ENCODE measurements at places on chromosomes 5 and 9.

GRCh38 chr5:121285801-121286521, 565.7 kb upstream of the FTMT start:
- DNase-seq: no peak

GRCh38 chr9:94908011-94908563, 181.6 kb downstream of the AOPEP start:
- DNase-seq: no peak

GRCh38 chr9:27413511-27414219, 110.4 kb upstream of the IFNK start:
- DNase-seq: no peak

DNA sequence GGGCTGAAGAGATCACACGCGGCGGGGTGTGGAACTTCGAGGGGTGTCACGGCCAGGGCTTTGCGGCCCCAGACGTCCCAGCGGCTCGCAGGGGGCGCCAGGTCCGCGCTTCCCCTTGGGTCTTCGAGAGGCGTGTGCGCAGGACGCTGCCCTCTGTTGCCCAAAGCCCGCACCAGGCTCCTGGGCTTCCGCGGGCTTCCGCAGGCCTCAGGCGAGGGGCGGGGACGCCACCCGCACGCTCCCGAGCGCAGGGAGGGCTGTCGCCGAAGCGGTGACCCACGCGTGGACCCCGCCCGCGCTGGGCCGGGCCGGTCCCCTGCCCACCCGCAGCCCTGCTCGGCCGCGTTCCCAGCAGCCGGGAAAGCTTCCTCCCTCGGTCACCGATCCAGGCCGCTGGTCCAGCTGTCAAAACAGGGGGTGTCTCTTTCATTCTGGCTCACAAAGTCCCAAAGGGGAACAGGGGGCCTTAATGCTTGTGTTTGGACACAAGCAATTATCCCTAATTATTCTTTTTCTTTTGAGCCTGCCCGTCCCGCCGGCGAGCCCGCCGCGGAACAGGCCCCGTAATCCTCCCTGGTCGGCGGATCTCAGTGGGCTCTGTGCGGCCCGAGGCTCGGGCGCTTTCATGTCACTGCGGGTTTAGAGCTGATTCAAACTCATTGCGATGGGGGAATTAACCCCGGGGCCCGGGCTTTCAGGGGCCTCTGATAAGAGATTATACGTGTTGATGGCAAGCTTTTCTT, 60.6 kb downstream of the TMEM174 start:
- DNase-seq: no peak

- no peak for DNase-seq
These were observed 51.8 kb downstream of the BASP1 start for GRCh38 chr5:17269201-17269600.

DNA sequence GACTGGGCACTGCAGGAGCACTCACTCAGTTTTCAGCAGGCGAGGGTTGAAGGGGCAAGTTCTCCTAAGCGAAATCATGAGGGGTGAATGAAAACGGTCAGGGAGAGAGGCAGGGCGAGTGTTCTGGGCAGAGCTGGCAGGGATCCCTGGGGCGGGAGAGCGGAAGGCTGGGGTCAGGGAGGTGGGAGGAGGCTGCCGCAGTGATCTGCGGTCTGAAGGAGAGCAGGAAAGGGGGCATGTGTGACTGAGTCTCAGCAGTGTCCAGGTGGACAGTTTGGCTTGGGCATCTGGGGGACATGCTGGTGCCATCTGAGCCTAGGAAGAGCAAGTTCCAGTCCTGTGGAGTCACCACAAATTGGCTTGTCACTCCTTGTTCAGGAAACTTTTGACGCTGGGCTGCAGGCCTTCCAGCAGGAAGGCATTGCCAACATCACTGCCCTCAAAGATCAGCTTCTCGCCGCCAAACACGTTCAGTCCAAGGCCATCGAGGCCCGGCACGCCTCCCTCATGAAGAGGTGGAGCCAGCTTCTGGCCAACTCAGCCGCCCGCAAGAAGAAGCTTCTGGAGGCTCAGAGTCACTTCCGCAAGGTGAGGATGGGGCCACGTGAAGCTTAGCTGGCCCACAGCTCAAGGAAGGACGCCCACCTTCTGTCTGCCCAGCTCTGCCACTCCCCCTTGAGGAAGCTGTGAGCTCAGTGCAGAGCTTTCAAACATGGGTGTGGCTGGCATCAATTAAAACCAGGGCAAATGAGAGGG, 31.1 kb downstream of the DYNC2I2 start:
- DNase-seq: no peak

GRCh38 chr5:150320044-150320613, 17.4 kb upstream of the ARSI start:
- no peak for DNase-seq

- no peak for DNase-seq
These were observed 119.8 kb downstream of the GADD45G start for GRCh38 chr9:89724659-89725058.

DNA sequence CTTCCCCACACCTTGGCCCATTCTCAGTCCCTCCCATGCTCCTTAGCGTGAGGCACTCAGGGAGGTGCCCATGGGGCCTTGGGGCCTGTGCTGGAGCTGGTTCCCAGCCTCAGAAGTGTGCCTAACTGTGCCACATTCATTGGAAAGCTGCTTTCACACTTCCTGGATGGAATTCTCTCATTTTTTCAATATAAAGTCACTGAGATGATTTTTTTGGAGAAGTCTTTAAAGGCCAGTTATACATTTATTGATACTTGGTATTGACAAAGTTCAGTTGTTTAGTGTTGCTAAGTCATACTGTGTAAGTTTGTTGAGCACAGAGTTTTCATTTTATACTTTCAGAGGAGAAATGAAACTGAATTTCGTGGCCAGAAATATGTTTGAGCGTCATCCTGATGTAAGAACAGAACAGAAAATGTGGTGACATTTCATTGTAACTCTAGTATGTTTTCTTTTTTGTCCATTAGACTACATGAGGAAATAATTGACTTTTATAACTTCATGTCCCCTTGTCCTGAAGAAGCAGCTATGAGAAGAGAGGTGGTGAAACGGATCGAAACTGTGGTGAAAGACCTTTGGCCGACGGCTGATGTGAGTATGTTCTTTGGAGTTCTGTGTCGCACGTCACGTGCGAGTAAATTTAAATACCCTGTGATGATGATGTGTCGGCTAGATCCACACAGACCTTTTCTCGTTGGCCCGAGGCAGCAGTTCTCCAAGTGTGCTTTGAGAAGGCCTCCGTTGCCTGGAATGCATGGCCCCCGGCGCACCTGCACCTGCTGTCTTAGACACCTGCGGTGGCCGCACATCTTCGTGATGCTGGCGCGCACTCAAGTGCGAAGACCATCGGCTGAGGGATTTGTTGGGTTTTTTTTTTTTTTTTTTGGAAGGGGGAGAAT, 24.1 kb downstream of the TENT4A start:
- DNase-seq: no peak

DNA sequence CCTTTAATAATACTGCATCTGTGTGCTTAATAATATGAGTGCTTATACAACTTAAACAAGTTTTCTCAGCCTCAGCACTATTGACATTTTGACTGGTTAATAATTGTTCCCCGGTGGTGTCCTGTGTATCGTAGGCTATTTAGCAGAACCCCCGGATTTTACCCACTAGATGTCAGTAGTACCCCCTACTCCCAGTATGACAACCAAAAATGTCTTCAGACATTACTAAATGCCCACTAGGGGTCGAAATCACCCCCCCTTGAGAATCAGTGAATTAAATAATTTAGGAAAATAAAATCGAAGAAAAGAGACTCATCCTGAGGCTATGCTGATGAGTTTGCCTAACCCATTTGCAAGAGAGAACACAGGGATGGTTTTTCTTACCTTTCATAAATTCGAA, 166.3 kb downstream of the ATP10B start:
- DNase-seq: no peak

GRCh38 chr5:7087719-7088297, 308.1 kb upstream of the ADCY2 start:
- DNase-seq: no peak

DNA sequence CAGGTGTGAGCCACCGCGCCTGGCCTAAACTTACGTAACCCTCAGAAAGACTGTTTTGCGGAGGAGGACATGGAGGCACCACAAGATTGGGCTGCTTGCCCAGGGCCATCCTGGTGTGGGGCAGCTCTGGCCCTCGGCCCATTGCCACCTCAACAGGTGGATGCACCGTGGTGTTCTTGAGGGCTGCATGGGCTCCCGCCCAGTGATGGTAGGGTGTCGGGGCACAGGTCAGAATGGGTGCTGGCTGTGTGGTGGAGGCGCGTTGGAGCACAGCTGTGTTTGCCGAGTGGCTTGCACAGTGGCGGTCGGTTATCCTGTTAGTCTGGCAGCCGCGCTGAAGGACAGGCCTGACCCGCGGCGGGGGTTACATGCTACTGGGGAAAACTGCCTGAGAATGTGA, 196.9 kb downstream of the CACNA1B start:
- DNase-seq: no peak

- DNase-seq: no peak
These were observed 29.9 kb downstream of the COL15A1 start for GRCh38 chr9:98973576-98973975.

- DNase-seq: no peak
These were observed 34.4 kb upstream of the SLC6A3 start for GRCh38 chr5:1479581-1480188.

GRCh38 chr5:32664523-32664922, 46.6 kb upstream of the NPR3 start:
- DNase-seq: no peak

- peak; percentile 86 for DNase-seq
These were observed 5.7 kb upstream of the SEC16A start for GRCh38 chr9:136488247-136489214.

GRCh38 chr5:41925555-41925951, 472 bp downstream of the FBXO4 start:
- DNase-seq: peak; percentile 70

DNA sequence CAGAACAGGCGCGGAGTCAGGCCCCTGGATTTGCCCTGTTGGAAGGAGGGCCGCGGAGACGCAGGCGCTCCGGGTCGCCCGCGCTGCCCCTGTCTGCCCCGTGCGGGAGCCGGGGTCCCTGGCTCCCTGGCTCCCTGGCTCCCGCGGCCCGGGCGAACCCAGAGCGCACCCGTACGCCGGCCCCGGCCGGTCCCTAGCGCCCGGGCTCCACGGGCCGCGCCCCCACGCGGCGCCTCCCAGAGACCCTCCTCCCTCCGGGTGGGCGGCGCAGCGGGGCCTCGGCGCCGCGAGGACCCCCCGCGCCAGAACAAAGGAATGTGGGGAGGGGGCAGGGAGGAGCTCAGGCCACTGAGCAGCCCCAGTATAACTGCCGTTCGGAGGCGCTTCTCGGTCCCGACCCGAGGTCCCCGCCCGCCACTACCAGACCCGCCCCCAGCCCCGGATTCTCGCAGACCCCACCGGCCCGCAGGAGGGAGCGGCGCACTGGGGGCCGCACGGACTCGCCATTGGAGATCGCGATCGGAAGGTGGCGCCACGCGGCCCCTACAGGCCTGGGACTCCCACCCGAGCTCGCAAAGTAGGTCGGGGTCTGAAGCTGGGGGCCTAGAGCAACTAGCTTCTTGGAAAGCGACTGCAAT, 2.4 kb downstream of the NFIL3 start:
- peak; percentile 70 for DNase-seq

- DNase-seq: no peak
These were observed 16.4 kb downstream of the TENT4A start for GRCh38 chr5:6729386-6730310.

- no peak for DNase-seq
These were observed 223.4 kb downstream of the ZNF608 start for GRCh38 chr5:124522992-124523391.

DNA sequence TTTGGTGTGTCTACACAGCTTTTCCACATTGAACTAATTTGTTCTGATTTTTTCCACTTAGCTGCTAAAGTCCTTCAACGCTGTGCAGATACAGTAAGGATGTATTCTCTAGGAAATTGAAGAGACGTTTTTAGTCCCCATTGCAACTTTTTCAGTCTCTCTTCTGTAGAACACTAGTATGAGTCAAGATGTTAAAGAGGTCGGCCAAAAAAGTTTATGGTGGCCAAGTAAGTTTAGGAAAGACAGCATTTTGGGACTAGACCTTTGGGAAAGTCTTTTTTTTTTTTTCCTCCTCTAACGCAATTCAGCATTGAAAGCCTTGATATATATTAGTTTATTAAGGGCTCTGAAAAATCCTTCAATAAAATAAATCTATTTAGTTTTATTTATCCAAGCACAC, 243.5 kb upstream of the FBXL7 start:
- DNase-seq: no peak

All from ascending aorta (tissue), 2 donors.